ENCODE measurements at places on chromosomes 5 and 9. TPM values are rescaled to one million over a fixed set of nuclear protein-coding genes. Genes with fewer than 3 reads are reported as not detected.

The TEK gene
- not detected for total RNA-seq

The PCDHA1 gene
- not detected for total RNA-seq

- ATAC-seq: no peak
- no peaks in the 10 kb centered on the region for H3K36me3 ChIP-seq
- peak overlapping the region; percentile 61 for H3K4me3 ChIP-seq
- H3K27ac ChIP-seq: peak overlapping the region; percentile 65
- peaks cover 3% of the 10 kb centered on the region for H3K27me3 ChIP-seq
Measured at GRCh38 chr9:113886026-113886369, 9.9 kb downstream of the ZNF618 start.

GRCh38 chr9:76913467-76913866 is 7.6 kb upstream of the PRUNE2 start:
- H3K27me3 ChIP-seq: peaks cover 19% of the 10 kb centered on the region
- H3K36me3 ChIP-seq: no peaks in the 10 kb centered on the region
- H3K4me3 ChIP-seq: no peak overlapping the region

GRCh38 chr9:95499847-95500246 is 16.9 kb downstream of the PTCH1 start:
- H3K4me3 ChIP-seq: no peak overlapping the region
- H3K36me3 ChIP-seq: no peaks in the 10 kb centered on the region
- no peak overlapping the region for H3K27ac ChIP-seq
- ATAC-seq: no peak
- peaks cover 3% of the 10 kb centered on the region for H3K27me3 ChIP-seq
- H3K4me1 ChIP-seq: peaks cover 4% of the 10 kb centered on the region

DNA sequence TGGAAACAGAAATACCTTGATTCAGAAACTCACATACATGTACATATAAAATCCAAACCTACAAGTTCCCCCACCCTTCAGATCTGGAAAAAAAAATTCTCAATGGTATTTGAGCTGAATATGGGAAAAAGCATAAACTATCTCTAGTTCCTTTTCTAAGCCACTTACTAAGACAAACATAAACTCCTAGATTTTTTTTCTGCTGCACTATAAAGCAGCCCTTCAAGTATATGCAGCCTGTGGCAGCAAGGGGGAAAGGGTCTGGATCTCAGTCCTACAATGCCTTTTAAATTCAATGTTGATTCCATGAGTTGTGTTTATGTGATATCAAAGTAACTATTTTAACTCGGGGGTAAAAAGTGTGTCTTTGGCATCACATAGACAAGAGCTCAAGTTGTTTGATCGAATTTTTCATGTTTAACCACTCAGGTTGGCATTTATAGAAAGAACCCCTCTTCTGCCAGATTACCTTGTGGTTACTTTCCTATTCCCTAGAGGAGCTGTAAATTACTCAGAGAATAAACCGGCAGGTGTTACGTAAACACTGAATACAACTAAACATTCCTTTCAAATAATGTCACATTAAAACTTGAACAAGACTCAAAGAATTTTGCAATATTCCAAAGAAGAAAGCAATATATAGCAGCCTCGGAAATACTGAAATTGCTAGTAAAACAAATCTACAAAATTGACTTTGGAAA is 91.8 kb upstream of the FER start:
- peaks cover 14% of the 10 kb centered on the region for H3K27me3 ChIP-seq
- H3K27ac ChIP-seq: no peak overlapping the region
- ATAC-seq: no peak
- H3K4me3 ChIP-seq: no peak overlapping the region

- H3K27ac ChIP-seq: no peak overlapping the region
- no peak overlapping the region for H3K4me3 ChIP-seq
- peaks cover 11% of the 10 kb centered on the region for H3K27me3 ChIP-seq
- ATAC-seq: no peak
Measured at GRCh38 chr5:57432876-57433275, 49.7 kb downstream of the ACTBL2 start.

GRCh38 chr5:82011761-82012160 is 39.9 kb downstream of the ATG10 start:
- no peak overlapping the region for H3K27ac ChIP-seq
- ATAC-seq: no peak
- H3K27me3 ChIP-seq: no peaks in the 10 kb centered on the region
- no peak overlapping the region for H3K4me3 ChIP-seq

GRCh38 chr9:17116400-17116837 is 18.4 kb upstream of the CNTLN start:
- no peaks in the 10 kb centered on the region for H3K36me3 ChIP-seq
- no peaks in the 10 kb centered on the region for H3K27me3 ChIP-seq
- no peaks in the 10 kb centered on the region for H3K4me1 ChIP-seq
- no peak for ATAC-seq

- no peaks in the 10 kb centered on the region for H3K27me3 ChIP-seq
- no peaks in the 10 kb centered on the region for H3K36me3 ChIP-seq
- no peak for ATAC-seq
- H3K4me1 ChIP-seq: peaks cover 12% of the 10 kb centered on the region
Measured at GRCh38 chr5:151230048-151230680, 6.3 kb upstream of the CCDC69 start.

Data from activated T-helper 17 cell treated with anti-CD3 and anti-CD28 coated beads, Interleukin-2, amount 50 U/mL, for 72 hours (primary cell).